OCI-M1 (cell line): ENCODE measurements at places on chromosomes 6 and 20.

DNA sequence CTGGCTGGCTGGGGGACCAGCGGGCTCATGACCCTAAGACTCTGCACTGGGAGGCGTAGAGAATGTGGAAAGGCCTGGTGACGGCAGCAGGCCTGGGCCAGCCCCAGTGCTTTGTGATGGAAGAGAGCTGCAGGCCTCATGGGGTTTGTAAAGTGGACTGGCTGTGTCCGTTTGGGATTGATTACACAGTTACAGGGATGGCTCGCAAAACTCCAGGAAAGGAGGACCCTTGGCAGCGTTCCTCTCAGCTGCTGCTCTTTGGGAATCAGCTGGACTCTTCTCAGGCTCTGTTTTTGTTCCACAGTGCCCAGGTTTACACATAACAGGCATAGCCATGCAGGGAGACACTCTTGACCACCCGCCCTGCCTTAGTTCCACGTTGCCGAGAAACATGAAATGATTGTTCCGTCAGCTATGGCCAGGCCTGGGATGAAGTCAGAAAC is 89.0 kb downstream of the SLX4IP start:
- DNase-seq, result no peak

DNA sequence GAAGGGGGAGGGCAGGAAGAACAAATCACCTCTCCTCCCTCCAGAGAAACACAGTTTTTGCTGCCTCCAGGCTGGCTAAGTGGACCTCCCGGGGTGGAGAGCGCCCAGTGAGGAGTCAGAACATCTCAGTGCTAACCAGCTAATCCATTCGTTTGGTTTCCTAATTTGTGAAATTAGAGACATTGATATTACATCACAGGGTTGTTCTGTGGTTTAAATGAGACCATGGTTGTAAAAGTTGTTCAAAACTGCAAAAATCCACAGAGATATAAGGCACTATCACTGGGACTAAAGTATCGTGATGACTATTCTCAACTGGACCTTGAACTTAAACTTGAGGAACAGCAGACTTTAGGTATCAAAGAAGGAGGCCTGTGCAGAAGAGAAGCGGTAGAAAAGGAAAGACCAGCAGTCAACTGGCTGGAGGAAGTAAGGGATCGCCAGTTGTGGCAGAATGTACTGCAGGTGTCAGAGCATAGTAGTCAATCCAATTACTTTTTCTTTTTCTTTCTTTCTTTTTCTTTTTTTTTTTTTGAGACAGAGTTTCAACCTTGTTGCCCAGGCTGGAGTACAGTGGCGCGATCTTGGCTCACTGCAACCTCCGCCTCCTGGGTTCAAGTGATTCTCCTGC is 33.9 kb downstream of the RIPOR2 start:
- DNase-seq, result no peak

GRCh38 chr20:50501972-50502745 is 8.0 kb upstream of the PTPN1 start:
- DNase-seq, result no peak

DNA sequence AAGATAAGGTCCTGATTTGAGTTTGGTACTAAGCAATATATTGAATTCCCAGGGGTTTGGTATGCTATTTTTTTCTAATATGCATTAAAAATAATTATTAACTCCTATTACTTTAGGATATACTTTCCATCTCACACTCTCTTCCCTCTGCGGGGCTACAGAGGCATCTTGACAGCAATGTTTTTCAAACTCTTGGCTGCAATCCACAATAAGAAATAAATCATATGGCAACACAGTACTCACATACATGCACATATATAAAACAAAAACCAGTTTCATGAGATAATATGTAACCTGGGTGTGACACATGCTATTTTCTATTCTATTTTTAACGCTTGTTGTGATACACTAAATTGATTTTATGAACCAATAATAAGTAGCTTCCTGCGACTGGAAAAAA is 189.5 kb downstream of the UNC5CL start:
- no peak for DNase-seq

- peak; percentile 52 for DNase-seq
Observed at GRCh38 chr6:29486577-29486976, 1.2 kb downstream of the MAS1L start.

GRCh38 chr6:148221196-148221979 is 121.2 kb upstream of the SASH1 start:
- no peak for DNase-seq

DNA sequence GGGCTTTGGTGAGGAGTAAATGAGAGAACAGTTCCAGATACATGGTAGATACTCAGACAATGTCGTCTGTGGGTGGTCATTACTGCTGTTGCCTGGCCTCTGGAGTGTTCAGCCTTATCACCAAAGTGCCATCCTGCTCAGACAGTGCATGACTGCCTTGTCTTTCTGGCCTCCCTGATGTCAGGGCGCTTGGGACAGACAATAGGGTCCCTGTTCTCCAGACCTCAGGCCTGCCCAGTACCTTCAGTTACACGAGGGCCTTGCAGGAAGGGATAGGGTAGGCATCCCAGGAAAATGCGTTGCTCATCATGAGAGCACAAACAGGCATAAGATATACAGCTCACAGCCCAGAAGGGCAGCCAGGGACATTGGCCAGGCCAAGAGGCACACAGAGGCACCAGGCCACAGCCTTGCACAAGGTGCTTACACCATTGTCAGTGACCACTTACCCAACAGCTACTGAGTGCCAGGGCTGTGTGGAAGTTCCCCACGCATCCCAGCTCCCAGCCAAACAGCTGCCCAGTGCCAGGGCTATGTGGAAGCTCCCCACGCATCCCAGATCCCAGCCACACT is 27.4 kb downstream of the BPIFB1 start:
- DNase-seq, result no peak

DNA sequence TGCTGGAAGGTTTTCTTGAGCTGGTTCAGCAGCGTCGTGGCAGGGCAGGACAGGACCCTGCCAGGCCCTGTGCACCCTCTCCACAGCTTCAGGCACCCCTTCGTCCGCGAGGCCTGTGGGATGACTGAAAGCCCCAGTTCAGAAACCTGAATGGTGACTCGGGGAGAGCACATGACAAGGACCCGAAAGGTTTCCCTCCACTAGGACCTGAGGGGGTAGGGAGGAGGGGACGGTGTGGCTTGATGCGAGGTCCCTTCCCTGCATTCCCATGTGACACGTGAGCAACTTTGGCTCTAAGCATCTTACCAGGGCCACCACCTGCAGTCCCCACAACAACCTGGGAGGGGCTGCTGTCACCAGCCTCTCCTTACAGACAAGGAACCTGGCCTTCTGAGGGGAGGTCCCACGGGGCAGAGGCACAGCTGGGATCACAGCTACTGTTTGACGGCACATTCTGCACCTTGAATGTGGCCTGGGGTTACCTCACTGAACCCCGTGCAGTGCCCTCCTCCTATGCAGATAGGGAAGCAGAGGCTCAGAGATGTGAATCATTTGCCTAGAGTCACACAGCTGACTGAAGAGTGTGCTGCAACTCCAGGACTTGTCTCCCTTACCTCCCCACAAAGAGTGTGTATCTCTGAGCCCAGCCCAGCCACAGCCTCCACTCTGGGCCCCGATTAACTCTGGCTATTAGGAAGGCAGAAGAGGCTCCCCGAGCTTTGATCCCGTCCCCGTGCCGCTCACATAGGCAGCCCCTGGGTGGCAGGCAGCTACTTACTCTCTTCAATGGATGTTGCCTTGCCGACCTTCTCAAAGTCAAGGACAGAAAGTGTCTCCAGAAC is 84.6 kb downstream of the PTPN1 start:
- peak; percentile 10 for DNase-seq

- peak; percentile 100 for DNase-seq
Observed at GRCh38 chr6:6686748-6687601, 98.5 kb downstream of the LY86 start.

DNA sequence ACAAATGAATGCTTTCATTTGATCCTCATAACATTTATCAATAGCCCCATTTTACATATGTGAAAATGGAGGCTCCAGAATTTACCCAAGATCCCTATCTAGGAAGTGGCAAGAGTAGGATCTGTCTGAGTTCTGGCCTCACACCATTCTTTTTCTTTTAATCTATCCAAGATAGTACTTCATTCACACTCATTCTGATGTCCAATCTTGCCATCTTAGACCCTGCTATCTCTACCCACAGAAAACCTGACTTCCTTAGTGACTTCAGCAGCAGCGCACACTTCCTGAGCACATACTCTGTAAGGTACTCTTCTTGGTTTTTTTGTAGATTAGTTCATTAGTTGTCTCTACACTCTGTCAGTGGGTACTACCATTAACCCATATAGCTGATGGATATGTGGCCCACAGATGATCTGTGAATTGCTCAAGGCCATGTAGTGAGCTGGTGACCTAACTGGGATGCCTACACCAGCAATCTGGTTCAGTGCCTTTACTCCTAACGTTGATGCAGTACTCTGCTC is 36.3 kb downstream of the COX4I2 start:
- peak; percentile 43 for DNase-seq

DNA sequence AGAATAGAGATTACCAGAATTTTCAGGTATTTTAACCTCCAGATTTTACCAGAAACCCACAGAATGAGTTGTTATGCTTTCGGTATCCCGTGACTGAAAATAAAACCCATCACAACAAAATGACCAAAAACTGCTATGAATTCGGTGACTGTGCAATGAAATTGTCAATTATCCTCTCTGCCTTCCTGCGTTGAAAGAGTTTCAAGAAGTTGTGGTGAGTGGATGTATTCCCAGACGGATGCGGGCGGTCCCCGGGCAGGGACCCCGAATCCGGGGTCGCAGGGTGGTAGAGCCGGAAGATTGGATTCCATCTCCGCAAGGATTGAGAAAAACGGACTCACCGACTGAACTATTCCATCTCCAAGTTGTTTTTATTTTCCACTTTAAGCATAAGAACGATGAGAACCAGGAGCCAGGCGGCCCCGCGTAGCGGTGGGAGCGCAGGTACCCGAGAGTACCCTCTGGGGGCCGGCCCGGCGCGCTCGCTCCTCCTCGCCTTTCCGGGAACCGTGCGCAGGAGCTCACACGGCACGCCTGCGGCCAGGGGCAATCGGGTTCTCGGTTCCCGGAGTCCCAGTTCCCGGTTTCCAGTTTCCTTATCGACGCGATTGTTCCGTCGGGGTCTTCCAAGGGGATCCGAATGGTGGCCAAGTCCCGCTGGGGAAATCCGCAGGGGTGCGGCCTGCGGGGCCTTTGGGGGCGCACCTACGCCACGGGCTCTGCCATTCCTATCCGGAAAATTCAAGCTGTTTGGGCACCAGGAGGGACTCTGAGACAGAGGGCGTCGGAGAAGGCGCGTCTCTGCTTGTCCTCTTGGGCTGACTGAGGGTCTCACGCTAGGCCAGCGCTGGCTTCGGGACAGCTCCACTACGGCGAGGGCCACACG is 104.9 kb upstream of the PRDM1 start:
- DNase-seq, result no peak

DNA sequence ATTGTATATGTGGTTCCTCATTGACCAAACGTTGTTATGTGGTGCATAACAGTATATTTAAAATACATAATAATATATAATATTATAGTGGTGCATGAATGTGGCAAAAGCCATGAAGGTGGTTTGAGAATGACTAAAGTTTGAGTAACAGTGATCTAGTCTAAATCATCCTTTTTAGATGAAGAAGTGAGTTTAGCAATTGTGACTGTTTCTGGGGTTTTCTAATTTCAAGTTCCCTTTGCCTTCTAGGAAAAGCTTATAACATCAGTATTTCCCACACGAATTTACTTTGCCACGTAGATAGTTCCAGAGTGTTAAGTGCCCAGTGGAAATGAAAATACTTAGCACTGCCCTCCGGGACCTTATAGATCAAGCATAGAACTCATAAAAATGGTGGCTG is 40.9 kb downstream of the ARFGEF2 start:
- DNase-seq, result no peak

- DNase-seq, result no peak
Observed at GRCh38 chr6:121925534-121926255, 473.8 kb upstream of the HSF2 start.

DNA sequence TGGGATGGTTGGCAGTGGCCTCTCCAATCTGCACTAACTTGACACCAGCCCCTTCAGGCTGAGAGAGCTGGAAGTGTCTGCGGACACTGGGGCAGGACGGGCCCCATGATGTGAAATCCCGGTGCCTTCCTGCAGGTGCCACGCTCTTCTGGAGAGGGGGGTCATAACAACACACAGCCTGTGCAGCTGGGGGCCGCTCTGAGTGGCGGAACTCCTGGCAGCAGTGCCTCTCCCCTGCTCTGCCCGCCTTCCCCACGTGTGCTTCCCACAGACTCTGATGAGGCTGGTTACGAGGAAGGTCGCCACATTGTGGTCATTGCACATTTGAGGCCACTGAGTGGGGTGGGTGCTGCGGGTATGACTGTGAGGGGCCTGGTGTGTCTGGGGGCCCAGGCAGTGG is 145.2 kb downstream of the DTNBP1 start:
- no peak for DNase-seq

DNA sequence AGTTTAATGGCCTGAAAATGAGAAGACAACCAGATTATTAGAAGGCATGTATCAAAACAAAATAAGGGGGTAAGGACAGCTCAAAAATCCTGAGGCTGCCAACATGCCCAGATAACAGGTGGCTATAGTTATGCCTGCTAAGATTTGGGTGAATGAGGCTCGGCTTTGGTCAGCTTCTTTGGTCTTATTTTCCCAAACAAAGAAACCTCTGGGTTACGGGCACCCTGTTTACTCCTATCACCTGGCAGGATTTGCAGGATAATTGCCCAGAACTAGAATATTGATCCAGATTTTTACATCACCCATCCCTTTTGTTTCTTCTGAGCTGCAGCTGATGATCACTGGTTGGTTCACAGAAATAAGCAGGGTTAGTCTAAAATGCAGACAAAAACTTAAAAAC is 74.3 kb downstream of the SLC16A10 start:
- no peak for DNase-seq

- DNase-seq, result no peak
Observed at GRCh38 chr6:140436023-140436811, 1061.8 kb upstream of the CITED2 start.

DNA sequence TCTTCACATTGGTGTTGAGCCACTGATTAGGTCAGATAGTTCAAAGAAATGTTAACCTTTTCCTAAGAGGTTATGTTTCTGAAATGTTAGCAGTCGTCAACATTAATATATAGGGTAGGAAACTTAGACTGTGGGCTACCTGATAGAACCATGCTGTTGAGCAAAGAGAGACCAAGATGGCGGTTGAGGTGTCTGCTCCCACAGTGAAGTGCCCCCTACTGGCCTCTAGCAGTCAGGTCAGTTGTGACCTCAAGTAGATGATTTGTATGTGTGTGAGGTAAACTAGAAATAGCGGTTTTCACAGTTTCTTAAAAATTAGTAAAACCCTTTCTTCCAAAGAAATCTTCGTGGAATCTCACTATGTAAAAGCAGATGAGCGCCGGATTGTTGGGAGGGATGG is 40.3 kb downstream of the MTHFD1L start:
- peak; percentile 23 for DNase-seq

DNA sequence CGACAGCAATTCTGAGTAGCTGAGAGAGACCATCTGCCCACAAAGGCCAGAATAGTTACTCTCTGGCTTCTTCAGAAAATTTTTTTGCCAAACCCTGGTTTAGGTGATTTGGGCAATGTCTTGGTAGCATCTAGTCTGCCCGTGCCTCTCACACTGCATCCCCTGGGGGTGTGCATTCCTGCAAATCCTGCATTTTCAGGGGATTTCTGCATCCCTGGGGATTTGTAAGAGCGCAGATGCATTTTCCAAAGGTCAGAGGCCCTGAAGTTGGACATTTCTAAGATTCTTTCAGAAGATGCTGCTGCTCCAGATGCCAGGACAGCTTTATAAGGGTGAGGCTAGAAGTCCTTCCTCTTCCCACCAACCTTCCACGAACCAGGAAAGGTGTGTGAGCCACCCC is 4.0 kb downstream of the CST9 start:
- DNase-seq, result no peak

- no peak for DNase-seq
Observed at GRCh38 chr20:51345601-51346101, 196.9 kb downstream of the NFATC2 start.
